ENCODE measurements at places on chromosomes 7 and 10. TPM values are rescaled to one million over a fixed set of nuclear protein-coding genes. Genes with fewer than 3 reads are reported as not detected.
A peak's percentile ranks its signal among the peaks of the same experiment; 100 is the strongest.

The CFAP70 gene
- 0.13 TPM for total RNA-seq

The CNNM1 gene
- total RNA-seq = under 0.01 TPM

DNA sequence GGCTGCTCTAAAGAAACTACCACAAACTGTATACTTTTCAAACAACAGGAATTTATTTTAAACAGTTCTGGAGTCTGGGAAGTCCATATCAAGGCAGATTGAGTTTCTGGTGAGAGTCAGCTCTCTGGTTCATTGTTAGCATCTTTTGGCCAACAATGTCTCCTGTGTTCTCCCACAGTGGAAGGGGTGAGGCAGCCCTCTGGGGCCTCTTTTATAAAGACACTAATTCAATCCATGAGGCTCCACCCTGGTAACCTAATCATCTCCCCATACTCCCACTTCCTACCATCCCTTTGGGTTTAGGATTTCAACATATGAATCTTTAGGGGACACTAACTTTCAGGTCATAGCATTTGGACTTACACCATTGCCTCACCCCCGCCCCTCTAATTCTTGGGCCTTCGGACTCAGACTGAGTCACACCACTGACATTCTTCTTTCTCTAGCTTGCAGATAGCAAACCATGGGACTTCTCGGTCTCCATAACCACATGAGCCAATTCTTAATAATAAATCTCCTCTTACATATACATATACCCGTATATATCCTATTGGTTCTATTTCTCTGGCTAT lies 64.3 kb upstream of the ANTXRL start:
- DNase-seq = no peak

DNA sequence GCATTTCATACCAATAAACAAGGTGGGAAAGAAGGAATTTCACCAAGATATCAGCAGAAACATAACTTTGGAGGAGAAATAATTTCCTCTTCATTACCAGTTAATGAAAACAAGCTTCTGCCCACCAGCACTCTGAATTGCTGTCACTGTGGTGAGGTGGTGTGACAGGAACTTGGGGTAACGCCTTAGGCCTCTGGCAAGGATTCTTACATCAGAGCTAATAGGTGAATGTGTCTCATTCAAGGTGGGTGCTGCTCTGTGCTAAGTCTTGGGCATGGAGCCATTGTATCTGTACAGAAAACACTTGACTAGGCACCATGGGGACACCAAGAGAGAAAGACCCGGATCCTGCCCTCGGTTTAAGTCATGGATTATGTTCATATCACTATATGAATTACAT lies 8.3 kb upstream of the LOXL4 start:
- no peak for DNase-seq

The ITGA8 gene
- 1.2 TPM for total RNA-seq

DNA sequence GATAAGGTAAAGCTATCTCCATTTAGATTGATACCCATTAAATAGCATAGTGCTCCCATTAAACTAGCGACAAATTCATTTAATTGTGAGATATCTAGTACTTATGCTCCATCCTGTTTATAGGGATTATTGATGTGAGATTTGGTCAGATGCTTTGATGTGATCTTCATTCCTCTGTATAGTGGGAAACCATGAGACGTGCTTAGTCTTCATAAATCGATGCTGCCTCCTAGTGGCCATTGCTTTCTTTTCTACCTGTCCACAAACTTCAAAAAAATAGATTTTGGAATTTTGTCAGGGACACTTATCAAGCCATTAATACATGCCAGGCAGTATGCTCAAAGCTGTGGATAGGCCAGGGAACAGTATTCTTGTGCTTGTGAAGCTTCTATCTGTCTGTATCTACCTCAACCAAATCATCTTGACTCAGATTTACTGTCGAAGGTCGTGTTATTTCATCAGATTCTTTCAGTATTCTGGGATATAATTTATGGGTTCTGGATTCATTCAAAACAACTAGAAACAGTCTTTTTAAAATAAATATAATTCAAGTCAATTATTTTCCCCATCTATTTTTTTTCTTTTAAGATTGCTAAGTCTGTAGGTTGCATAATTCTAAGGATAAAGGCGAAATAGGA lies 12.0 kb downstream of the LSM8 start:
- DNase-seq = peak; percentile 75

- no peak for DNase-seq
Observed at GRCh38 chr10:121113385-121113696, 262.2 kb downstream of the WDR11 start.

The ZNF92 gene
- 6.6 TPM for total RNA-seq

The STRIP2 gene
- total RNA-seq = 2.3 TPM
